ENCODE measurements at places on chromosomes 6 and 20.

- DNase-seq: no peak
Observed at GRCh38 chr6:160398674-160399271, 50.6 kb downstream of the SLC22A3 start.

- no peak for DNase-seq
Observed at GRCh38 chr6:6695625-6696276, 107.2 kb downstream of the LY86 start.

DNA sequence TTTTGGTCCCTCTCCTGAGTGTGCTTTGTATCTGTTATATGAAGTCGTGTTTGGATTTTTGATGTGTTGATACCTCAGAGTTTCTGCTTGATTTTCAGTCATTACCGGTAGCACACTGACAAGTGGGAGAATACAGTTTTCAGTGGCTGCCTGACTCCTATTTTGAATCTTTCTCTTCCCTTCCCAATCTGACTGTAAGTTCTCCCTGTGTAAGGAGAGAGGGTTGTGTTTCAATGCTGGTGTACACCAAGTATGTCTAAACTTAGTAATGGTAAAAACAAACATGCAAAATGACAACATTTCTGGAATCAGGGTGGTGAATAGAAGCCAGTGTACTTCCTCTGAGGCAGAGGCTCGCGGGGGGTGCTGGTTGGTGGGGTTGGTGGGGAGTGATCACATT, 103.4 kb downstream of the HIVEP1 start:
- DNase-seq: no peak

- no peak for DNase-seq
Observed at GRCh38 chr6:127298475-127298874, 31.8 kb downstream of the RNF146 start.

GRCh38 chr20:31705598-31706597, 16.8 kb downstream of the BCL2L1 start:
- no peak for DNase-seq

- DNase-seq: no peak
Observed at GRCh38 chr6:37936906-37937305, 117.4 kb downstream of the ZFAND3 start.

GRCh38 chr6:41443616-41444525, 102.3 kb upstream of the FOXP4 start:
- DNase-seq: no peak

GRCh38 chr20:33370291-33370690, 31.0 kb downstream of the CDK5RAP1 start:
- no peak for DNase-seq

DNA sequence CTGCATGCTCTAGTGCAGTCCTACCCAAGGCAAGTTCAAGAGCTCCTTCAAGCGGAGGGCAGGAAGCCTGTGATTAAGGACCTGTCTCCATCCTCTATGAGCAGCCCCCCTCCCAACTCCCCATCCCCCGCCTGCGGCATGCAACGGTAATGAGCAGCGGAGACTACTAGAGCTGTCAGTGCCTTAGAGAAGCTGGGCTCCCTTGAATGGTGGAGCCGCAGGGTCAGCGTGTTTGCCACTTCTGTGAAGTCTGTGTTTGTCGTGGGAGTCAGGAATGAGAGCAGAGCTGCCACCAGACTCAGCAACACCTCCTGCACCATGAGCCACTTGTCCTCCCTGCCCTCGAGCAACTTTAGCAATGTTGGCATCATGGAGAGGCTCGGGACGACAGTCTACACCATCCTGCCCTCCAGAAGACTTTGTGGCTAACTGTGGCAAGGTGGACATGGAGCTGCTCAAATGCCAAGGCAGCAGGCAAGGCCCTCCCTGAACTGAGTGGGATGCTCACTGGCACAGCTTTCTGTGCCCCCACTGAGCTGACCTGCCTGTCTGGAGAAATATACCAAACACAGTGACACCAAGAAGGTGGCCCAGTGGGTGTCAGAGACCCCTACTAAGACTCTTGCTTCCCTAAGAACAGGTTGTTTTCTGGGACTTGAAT, 23.8 kb upstream of the SYNDIG1 start:
- no peak for DNase-seq

- DNase-seq: no peak
Observed at GRCh38 chr6:169170583-169170955, 83.1 kb downstream of the THBS2 start.

DNA sequence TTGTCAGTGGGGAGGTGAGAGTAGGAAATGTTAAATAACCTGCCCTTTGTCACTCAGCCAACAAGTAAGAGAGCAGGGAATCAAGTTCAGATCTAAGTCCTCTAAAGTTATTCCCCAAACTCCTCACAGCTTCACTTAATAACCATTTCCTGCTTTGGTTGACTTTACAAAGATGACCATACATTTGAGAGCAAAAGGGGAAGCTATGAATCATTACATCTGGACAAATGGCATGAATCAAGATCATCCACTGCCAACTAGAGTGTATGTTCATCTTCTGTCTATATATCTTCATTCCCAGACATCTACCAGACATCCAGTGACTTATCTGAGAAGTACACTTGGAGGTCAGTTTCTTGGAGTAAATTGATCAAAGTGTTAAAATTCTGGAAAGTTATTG, 15.1 kb upstream of the HIVEP2 start:
- DNase-seq: no peak

DNA sequence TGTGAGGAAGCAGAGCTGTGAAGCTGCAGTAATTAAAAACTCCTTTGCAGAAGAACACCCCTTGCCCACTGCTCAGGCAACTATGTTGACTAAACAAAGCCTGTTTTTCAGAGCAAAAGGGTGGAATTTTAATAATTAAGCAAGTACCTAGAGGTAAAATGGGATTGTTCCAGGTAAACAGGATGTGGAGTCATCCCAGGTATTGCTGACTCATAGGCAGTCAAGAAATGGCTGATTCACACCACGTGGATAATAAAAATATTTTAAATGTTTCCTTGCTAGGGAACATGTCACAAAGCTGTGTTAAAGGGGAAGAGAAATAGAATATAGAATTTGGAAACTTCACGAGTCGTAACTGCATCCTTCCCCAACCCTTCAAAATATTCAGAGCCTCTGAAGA, 491.8 kb downstream of the BTBD3 start:
- no peak for DNase-seq

- no peak for DNase-seq
Observed at GRCh38 chr6:20377623-20378265, 23.9 kb upstream of the E2F3 start.

DNA sequence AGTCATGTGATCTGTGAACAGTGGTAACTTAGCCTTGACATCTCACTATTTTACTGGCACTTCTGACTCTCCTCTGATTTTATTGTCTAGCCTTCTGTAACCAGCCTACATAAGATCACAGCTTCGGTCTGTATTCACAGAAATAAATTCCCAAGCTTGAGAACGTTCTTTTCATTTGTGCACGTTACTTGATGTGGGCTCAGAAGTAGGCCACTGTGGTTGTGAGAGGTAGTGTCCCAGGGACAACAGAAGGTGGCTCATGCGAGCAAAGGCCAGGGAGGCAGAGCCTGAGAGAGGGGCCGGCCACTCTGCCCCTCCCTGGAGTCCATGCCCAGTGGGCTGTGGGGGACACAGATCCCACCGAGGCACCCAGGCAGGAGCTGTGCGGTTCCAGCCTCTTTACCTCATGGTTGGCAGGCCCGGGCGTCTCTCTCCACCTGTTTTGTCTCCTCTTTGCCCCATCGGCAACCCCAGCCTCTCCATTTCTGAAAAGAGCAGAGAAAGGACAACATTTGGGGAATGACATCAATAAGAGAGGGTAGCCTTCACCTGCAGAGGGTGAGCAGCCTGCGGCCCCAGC, 207.5 kb upstream of the CST7 start:
- DNase-seq: no peak

DNA sequence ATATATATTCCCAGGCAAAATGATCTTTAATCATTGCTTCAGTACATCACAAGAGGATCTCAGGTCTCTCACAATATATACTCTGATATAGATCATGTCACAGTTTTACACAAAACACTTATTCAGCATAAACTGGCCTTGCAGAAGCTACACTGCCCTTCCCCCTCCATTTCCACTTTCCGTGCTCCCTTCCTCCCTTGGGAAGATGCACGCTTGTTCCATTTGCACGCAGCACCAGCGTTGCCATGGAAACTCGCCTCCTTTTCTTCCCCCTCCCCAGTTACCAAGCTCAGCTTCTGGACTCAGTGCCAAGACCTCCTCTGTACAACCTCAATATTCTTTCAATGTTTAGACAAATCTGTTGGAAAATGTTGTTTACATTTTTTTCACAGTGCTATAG, 154.6 kb downstream of the RFPL4B start:
- no peak for DNase-seq

DNA sequence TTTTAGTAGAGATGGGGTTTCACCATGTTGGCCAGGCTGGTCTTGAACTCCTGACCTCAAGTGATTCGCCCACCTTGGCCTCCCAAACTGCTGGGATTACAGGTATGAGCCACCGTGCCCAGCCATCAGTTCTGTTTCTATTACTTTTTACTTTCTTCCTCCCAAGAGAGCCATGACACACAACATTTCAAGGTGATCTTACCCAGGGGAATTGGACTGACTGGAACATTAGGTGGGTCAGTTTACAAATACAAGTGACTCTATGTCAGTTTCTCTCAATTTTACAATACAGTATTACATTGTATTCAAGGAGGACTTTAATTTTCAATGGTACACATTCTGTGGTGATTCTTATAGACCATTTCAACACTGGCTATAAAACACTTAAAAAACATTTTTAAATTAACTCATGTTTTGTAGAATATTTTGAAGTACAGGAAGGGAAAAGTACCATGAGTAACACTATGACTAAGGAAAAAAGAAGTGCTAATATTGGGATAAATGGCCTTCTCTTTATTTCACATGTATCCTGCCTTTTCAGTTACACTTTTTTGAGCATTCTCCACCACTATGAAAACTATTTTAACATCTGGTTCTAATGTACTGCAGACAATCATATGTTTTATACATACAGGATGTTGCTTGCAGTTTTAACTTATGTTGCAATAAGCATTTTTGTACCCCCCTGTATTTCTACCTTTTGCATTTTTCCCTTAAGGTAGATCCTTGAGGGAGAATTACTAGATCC, 8.4 kb downstream of the TPBG start:
- no peak for DNase-seq

- DNase-seq: no peak
Observed at GRCh38 chr20:63706027-63706695, 1.6 kb downstream of the ARFRP1 start.

- no peak for DNase-seq
Observed at GRCh38 chr20:38242848-38243708, 17.5 kb downstream of the KIAA1755 start.

DNA sequence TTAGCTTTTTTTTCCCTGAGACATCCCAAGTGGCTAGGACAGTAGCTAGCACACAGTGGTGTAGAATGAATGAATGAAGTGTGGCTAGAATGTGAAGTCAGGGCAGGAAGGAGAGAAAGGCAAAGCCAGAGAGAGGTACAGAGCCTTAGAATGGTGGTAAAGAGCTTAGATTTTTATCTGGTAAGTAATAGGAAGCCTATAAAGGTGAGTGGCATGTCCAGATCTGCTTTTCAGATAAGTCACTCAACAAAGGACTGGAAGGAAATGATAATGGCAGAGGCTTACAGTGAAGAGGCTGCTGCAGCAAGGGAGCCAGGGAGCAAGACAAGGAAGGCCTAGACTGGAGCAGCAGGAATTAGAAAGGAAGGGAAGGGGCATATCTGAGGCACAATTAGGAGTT, 96.0 kb upstream of the PRDM1 start:
- DNase-seq: no peak

DNA sequence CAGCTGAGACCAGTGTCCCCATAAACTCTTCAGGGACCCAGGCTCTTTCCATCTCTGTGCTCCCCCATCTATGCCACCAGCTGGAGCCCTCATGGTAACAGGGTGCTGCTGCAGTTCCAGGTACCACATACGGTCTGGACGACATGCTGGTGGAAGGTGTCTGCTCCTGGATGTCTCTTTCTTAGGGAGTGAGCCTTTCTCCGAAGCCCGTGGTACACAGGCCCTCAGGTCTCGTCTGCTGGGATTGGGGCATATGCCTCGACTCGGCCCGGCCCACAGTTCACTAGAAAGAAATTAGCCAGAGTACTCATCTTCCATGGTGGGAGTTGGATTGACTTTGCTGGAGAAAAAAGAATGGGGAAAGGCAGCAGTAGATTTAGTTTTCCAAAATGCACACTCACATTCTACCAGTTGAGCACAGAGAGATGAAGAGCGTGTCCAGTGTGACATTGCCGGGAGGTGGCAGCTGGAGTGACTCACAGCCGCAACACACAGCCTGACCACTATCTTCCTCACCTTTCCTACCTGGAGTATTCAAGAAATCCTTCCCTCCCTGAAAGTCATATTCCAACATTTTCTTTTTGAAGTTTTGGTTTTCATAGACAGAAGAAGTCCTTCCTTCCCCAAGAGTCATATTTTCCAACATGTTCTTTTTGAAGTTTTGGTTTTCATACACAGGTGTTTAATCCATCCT, 18.6 kb upstream of the SPO11 start:
- DNase-seq: no peak

DNA sequence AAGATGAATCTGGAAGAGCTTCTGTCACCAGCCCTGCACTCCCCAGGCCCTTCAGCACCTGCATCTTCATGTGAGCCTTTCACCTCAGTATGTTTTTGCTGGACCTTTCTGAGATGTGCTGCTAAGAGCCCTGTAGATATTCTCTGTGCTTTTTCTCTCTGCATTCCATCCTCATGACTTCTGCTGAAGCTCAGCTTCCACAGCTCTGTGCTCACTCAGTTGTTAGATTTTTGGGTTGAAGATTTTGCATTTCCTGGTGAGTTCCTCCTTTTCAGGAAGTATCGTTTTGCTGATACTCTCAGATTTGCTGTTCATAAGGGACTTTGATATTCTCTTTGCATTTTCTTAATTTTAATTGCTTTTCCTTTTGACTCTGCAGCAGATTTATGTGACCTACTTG, 18.3 kb downstream of the KIAA1586 start:
- no peak for DNase-seq

DNA sequence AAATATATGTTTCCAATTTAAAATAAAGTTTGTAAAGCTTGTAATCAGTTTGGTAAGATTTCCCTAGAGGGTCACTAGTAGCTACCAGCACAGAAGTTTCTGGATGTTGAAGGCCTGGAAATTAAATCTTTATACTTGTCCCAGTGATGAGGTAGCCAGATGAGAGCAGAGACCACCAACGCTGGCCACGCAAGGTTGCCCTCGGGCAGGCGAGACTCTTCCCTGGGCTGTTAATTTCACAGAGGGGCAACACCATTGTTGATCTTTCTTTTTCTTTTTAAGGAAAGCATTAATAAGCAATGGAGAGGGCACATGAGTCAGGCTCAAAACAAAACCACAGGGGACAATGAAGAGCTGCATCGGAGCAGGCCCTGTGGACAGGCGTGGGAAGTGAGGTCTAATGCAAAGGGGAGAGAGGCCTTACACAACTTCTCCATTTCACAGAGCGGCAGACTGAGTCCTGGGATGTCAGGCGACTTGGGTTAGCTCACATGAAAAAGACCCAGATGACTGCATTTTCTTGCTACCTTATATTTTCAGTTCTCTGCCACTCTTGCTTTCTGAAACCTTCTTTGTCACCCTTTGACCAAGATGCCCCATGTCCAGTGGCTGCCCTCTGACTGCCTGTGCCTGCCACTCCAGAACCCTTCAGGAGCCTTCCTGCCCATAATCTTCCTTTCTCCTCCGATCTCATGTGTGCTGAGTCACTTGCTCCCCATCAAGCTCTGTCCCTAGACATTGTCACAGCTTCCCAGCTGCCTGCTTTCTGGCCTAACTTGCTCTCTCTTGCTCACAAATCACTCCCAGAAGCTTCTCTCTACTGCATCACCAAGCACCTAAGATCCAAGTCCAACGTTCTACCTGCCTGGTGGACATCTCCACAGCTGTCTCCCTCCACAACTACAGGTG, 107.7 kb upstream of the CDYL start:
- DNase-seq: no peak

GRCh38 chr6:38034274-38034914, 214.9 kb downstream of the ZFAND3 start:
- no peak for DNase-seq

- DNase-seq: no peak
Observed at GRCh38 chr20:47991875-47992488, 206.7 kb upstream of the SULF2 start.
